ENCODE measurements at places on chromosomes 2 and 18.

DNA sequence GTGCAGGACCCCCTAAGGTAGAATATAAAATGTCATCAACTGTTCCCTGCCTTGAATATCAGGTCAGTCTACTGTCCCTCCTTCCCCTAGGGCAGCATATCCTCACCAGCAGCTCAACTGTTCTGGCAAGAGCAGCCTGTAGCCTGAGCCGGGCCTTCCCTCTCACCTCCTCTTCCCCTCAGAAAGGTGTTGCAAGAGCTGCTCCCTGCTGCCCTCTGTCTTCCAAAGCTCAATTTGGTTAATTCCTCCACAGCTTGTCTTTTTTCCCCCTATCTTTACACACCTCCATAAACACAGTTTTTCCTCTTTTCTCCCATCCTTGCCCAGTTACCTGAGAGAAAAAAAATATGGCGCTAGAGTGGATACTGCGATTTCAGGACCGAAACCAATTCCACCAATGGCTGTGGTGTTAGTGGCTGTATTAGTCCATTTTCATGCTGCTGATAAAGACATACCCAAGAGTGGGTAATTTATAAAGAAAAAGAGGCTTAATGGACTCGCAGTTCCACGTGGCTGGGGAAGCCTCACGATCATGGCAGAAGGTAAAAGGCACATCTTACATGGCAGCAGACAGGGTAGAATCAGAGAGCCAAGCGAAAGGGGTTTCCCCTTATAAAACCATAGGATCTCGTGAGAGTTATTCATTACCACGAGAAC, 184.7 kb downstream of the MREG start:
- peak; percentile 22 for DNase-seq

- DNase-seq, result no peak
Measured at GRCh38 chr18:48274301-48274700, 134.9 kb downstream of the ZBTB7C start.

DNA sequence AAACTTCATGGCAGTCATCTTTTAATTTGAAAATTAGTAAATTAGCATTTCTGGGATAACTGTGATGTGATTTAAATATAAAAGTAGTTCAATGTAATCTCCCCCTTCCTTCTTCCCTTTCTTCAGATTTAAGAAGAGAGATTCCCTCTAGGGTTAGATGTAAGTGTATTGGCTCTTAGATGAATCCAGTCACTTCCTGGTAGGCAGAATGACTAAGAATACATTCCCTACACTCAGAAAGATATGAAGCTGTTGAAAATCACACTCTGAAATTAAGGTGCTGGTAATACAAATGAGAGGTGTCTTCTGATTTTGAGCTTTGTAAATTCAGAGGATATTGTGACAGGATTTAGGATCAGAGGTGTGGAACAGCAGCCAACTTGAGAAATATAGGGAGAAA, 71.6 kb downstream of the TDRD15 start:
- DNase-seq, result no peak

DNA sequence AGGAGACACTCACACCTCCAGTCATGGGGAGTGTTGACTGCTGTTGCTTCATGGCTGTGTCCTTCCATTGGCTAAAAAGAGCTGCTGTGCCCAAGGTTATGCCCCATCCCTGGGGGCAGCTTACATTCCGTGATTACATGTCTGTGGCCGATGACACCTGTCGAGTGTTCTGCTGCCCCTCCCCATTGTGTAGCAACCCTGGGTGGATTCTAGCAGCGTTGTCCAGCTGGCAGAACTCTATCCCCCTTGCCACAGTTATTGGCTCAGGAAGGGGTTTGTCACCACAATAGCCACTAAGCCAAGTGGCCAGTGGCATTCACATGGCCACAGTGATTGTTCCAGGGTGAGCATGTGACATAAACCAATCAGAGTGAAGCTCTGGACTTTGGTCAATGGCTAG, 11.6 kb upstream of the PDIA6 start:
- no peak for DNase-seq

- no peak for DNase-seq
Measured at GRCh38 chr18:12749121-12749520, 46.3 kb downstream of the PSMG2 start.

DNA sequence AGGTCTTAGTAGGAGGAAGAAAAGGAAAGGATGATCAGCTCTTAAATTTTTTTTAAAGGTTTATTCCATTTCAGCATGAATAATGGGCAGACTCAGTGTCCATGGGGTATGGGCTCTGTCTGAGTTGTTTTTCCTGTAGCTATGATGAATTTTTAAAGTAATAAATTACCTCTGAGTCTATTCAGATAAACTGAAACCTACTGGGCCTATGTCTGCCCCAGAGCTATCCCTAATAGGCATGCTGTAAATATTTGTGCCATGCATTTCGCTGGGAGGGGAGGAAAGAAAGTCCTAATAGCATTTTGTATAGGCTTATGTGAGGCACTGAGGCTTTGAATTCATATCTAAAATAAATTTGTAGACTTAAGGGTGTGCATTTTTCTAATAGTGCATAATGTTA, 210.4 kb upstream of the BOD1L2 start:
- DNase-seq, result no peak

DNA sequence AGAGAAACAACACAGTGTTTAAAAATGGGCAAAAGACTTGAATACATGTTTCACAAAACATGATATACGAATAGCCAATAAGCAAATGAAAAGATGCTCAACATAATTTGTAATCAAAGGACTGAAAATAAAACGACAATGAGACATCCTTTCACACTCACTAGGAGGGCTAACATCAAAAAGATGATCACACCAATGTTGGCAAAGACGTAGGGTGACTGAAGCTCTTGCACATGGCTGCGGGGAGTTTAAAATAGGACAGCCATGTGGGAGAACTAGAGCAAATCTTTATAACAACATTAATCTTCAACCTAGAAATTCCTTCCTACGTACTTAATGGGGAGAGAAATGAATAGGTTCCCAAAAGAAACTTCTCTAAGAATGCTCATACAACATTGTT, 19.2 kb upstream of the SEH1L start:
- DNase-seq, result no peak

DNA sequence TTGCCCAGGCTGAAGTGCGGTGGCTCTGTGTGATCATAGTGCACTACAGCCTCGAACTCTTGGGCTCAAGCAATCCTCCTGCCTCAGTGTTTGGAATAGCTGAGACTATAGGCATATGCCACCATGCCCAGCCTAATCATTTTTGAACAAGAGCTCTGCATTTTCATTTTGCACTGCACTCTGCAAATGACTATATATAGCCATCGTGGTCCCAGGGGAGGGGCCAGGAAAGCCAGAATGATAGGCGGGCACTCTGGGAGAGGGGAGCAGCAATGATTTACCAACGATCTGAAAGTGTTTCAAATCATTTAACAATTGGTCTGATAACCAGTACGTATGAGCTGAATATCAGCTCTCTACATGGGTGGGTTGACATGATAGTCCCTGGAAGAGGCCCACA, 22.3 kb upstream of the ST3GAL5 start:
- DNase-seq, result no peak

DNA sequence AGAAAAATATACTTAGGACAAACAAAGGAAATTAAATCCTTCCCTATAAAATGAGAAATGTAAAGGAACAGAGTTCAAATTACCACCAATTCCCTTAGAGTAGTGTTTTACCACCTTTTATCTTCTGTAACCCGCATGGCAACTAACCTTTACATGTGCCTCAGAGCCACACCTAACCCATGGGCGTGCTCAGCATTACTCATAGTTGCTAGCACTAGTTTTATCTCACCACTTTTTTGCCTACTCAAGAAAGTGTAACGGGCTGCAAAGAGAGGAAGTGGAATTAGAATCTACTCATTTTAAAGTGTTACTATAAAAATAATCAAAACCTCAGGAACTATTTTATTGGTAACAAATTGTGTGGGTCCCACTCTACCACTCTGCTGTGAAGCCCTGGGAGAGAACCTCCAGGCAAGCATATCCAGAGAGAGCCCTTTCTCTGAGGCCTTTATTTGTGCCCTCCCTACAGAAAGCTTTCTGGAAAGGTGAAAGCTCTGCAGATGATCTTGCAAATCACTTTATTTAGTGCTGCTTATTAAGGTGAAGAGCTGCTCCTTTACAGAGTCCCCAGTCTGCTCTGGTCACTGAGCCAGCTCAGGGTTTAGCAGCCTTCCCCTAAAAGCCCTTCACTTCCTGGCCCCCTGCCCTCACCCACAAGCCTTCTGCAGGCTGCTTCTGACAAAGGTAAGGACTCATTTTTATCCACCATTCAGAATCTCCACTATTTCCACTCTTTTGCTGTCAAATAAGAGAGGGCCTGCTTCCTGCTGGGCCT, 98.8 kb downstream of the TRABD2A start:
- DNase-seq, result no peak

- no peak for DNase-seq
Measured at GRCh38 chr2:75194184-75194868, 5.0 kb downstream of the TACR1 start.

GRCh38 chr2:136021976-136022375, 36.5 kb upstream of the DARS1 start:
- DNase-seq, result no peak

DNA sequence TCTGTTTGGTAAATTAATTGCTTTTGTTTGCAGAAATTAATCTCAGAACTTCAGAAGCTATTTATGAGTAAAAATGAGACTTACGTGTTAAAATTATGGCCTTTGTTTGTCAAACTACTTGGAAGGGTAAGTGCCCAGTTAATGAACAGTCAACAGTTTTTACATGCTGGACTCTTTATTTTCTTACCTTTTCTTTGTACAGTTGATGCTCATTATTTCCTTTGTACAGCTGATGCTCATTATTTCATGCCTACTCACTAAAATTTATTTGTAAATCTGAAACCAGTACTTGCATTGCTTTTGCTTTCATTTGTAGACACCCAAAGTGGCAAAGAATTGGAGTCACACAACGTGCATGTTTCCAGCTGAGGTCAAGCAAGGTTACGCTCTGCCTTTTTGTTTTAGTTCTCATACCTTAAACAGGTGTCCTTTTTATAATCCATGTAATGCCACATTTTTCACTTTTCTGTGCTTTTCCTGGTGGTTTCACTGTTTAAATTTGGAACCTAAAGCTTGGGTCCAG, 13.3 kb downstream of the RIF1 start:
- no peak for DNase-seq

GRCh38 chr2:28239207-28239606, 153.5 kb upstream of the FOSL2 start:
- no peak for DNase-seq

GRCh38 chr2:222305516-222306392, 7.0 kb upstream of the PAX3 start:
- DNase-seq, result peak; percentile 78

DNA sequence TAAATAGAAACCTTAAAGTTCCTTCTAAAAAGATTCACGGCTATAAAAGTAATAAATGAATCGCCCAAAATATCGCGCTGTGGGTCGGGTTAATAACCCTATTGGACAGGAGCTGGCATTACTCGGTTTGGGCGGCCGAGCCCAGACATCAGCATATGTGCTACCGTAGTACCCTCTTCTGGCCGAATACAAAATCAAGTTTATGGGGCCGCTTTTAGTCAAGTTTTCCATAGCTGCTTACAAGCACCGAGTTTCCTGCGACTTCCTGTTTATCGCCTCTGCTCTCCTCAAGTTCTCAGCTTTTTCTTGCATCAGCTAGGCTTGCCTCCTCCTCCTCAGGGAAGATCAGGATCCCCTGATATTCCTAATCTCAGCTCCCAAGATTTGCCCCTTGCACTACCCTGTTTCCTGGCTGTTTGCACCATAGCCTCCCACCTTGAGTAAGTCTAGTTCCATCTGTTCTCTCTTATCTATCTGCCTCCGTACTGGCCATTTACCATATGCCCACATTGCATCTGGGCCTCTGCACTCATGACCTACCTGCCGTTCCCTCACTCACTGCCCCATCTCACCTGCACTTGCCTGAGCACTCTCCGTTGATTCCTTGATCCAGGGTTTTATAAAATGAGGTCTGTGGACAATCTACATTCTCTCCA, 56.1 kb downstream of the SLC35F5 start:
- no peak for DNase-seq

- no peak for DNase-seq
Measured at GRCh38 chr2:26086155-26086637, 52.3 kb downstream of the RAB10 start.

DNA sequence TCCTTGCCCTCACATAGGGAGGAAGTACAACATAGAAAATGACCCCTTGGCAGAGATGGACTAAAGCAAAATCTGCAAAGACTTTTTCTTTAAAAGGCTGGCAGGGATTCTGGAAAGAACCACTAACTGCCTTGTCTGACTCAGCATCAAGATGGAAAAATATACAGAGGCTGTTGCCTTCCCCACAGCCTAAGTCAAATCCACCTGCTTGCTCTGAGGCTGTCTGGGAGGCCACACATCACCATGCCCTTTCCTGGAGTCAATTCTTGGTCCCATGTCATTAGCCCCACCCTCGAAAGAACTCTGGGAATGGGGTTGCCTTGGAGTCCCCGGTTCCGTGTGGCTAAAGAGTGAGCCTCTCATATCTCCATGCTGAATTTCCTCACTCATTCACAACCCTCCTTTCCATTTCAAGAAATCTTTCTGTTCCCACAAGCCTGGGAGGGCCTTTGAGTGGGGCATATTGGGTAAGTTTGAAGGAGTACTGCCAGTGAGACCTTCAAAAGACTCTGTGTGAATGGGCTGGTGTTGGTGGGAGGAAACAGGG, 39.4 kb downstream of the BMP10 start:
- DNase-seq, result no peak

GRCh38 chr2:101270700-101271259, 18.1 kb downstream of the CNOT11 start:
- no peak for DNase-seq

GRCh38 chr2:195105581-195105980, 551.4 kb upstream of the SLC39A10 start:
- DNase-seq, result no peak

DNA sequence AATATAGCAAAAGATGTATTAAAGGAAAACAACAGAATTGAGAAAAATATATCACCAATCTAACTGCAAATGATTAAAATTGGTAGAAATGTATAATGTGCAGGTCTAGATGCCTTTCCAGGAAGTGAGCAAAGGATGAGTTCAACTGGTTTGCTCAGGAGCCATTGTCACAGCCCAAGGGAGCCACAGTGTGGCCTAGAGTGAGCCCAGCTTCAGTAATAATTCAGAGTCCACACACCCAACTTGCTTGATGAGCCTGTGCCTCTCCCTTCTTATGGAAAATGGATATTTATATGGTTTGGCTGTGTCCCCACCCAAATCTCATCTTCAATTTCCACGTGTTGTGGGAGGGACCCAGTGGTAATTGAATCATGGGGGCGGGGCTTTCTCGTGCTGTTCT, 92.2 kb upstream of the ASAP2 start:
- DNase-seq, result no peak

- peak; percentile 34 for DNase-seq
Measured at GRCh38 chr2:74250189-74250631, 51.8 kb downstream of the MTHFD2 start.

DNA sequence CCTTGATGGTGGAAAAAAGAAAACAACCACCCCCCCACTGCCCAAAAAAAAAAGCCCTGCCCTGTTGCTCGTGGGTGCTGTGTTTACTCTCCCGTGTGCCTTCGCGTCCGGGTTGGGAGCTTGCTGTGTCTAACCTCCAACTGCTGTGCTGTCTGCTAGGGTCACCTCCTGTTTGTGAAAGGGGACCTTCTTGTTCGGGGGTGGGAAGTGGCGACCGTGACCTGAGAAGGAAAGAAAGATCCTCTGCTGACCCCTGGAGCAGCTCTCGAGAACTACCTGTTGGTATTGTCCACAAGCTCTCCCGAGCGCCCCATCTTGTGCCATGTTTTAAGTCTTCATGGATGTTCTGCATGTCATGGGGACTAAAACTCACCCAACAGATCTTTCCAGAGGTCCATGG, 28.0 kb downstream of the MAL start:
- peak; percentile 35 for DNase-seq

- peak; percentile 47 for DNase-seq
Measured at GRCh38 chr2:64142741-64143168, 1.5 kb downstream of the PELI1 start.

Data from NCI-H1417 (cell line).